Fibroblast of mammary gland (primary cell): ENCODE measurements at places on chromosomes 2 and 18.

DNA sequence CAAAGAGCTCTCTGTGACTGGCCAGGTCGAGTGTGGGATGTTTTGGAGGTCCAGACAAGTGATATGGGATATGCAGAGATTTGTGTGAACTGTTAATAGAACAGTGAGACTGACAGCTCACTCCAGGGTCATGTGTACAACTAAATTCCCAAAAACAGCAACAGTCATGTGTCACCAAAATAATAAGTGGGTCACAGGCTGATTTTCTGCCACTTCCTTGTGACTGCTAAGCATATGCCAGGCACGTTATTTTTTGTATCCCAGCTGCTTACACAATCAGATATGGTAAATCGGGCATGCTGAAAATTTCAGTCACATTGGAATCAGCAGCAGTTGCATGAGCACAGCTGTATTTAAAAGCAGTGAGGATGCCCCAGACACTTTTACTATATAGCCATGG lies 198.7 kb downstream of the PTGR3 start:
- no peak for DNase-seq

- no peak for DNase-seq
Measured at GRCh38 chr2:23708771-23709170, 218.2 kb downstream of the ATAD2B start.

DNA sequence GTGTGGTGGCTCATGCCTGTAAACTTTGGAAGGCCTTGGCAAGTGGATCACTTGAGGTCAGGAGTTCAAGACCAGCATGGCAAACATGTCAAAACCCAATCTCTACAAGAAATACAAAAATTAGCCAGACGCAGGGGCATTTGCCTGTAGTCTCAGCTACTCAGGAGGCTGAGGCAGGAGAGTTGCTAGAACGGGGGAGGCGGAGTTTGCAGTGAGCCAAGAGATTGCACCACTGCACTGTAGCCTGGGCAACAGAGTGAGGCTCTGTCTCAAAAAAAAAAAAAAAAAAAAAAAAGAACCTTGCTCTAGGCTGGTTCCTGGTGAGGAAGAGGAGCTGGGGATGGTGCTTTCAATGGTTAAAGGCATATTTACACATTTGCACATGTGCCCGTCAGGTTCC lies 129.4 kb downstream of the LYPD6B start:
- DNase-seq: no peak

GRCh38 chr2:208493186-208493585 lies 86.6 kb downstream of the PTH2R start:
- no peak for DNase-seq

DNA sequence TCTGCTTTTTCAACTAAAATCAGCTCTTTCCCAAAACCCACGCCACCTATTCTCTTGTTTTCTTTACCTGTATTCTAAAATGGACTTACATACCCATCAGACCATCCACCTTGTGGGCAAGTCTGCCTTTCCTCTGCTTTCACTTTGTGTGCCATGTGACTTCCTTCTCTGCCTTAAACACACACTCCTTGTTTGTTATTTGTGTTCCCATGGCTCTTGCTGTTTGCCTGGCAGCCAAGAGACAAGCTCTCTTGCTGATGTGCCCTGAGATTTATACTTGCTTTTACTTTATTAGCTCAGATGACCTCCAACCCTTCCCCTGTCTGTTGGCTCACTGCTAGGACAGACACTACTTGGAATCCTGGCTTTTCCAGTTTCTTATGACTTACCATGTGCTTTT lies 309.7 kb upstream of the LRRTM4 start:
- no peak for DNase-seq

DNA sequence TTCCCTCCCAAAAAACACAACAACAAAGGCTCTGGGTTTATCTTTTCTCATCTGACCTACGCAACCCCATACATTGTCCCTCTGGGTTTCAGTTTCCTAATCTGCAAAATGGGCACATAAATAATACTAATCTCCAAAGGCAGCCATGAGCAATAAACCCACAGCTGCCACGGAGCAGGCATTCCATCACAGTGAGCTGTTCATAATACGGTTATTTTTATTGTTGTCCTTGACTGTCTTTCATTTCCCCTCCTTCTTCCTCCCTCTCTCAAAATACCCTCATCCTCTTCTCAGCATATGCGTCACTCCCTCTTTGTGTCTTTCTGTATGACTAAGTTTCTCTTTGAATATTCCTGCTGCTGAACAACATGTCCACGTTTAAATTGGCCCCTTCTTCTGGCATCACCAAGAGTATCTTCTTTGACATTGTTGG lies 129.8 kb upstream of the CAB39 start:
- DNase-seq: peak; percentile 54
